ENCODE measurements at places on chromosomes 11 and 22. TPM values are rescaled to one million over a fixed set of nuclear protein-coding genes. Genes with fewer than 3 reads are reported as not detected.

The ANO3 gene
- total RNA-seq, result not detected

The GALNT18 gene
- total RNA-seq, result 6.6 TPM

The PRAME gene
- 3.7 TPM for total RNA-seq

The INPP5J gene
- 5.5 TPM for total RNA-seq

Data from kidney epithelial cell (primary cell).